ENCODE measurements at places on chromosomes 12 and 14.

- no peak for DNase-seq
These were observed 120.7 kb upstream of the PTPRB start for GRCh38 chr12:70757830-70758493.

DNA sequence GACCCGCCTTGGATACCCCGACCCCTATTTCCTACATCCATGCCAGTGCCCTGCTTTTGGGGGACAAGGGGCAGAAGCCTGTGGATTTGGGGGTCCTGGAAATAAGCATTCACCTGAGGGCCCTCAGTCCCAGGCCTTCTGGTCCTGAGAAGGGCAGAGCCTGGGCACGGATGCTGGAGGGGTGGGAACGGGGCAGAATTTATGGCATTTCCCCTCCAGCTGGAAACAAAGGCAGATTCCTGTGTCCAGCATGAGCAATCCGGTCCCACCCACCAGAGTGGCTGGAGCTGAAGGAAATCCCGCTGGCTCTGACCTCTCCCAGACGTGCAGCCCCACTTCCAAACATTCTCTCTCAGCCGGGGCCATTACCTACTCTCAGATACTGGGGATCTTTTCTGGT, 9.3 kb downstream of the ANKRD33 start:
- DNase-seq: no peak

GRCh38 chr14:86997271-86997670, 995.7 kb downstream of the GALC start:
- no peak for DNase-seq

GRCh38 chr14:75972801-75973421, 8.9 kb downstream of the TGFB3 start:
- no peak for DNase-seq

GRCh38 chr14:69268763-69269162, 8.8 kb downstream of the GALNT16 start:
- no peak for DNase-seq

DNA sequence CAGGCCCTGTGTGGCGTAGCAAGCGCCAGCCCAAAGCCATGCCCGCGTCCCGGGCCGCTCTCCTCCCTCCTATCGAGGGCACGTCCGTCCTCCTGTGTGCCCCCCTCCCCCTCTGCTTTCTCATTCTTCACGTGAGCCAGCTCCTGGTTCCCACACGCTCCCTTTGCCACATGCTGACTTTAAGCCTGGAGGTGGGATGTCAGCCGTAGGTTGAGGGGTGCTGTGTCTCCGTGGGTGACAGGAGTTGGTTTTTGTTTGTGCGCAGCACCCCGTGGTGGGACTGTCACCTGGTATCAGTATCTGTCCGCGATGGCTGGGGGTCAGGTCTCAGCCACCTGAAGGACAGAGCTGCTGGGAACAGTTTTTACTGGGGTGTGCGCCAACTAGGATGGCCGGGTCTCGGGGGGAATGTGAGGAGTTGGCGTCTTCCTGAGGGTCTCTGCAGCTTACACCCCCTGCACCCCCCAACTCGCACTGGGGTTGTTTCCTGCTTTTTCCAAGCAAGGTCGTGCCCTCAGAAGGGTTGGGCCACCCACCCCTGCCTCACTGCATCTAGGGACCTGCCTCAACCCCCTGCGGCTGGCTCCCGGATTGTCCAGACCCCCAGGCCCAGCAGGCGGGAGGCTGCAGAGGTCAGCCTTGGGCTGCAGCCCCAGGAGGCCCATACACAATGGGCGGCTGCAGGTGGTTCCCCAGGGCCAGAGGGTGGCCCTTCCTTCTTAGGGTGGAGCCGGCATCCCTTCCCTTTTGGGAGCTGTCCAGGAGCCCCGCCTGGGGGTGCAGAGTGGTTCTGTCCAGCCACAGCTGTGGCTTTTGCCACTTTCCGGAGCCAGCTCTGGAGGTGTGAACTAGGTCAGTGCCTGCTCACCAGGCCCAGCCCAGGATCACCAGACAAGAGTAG, 7.3 kb downstream of the ULK1 start:
- no peak for DNase-seq

DNA sequence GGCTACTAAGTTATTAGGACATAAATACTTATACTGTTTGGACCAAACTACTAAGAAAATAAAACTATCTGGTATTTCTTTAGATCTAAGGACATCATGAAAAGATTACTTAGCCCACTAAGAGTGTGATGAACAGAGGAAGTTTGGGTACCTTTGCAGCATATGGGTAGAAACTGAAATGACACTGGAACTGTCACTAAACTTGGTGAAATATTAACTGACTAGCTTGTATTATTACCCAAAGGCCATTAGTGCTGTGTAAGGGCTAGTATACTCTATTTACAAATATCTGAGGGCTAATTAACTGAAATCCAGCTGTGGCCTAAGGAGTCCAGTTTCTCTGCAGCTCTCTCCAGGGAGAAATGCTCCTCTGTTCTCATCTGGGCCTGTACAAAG, 45.5 kb downstream of the PAWR start:
- no peak for DNase-seq

DNA sequence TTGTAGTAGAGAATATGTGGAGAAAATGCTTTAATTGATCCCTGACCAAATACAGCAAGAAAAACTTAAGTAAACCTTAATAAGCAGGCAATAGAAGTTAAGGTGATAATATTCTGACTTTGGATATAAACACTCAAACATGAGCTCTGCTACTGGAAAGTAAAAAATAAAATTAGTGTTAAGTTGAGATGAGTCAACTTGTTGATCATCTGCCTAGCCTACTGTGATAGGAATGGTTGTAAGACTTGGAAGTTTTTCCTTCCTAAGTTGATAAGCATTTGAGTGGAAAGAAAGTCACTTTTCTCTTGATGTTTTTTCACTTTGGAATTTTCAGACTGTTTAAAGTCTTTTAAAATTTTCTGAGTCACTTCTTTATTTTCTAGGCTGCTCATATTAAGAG, 26.0 kb downstream of the ADIPOR2 start:
- DNase-seq: no peak

GRCh38 chr12:102120564-102120873, 536 bp downstream of the PARPBP start:
- no peak for DNase-seq

DNA sequence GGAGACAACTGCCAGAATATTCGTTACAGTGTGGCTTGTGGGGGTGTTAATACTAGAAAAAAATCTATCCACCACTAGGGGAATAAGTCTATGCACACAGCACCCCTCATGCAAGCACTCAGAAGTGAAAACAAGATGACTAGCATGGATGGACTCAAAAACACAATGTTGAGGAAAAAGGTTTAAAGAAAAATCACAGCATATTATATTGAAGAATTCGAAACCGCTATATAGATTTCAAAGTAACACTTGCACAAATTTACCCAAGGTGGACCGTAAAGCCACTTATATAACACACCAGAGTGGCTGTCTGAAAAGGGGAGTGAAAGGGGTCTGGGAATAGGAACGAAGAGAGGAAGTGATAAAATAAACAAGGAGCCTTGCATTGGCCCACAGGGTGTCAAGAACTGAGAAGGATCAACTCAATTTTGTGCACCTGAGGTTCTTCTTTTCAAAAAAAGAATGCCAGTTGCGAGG, 544 bp downstream of the ABCD4 start:
- DNase-seq: peak; percentile 11

- DNase-seq: no peak
These were observed 67.0 kb downstream of the DIP2B start for GRCh38 chr12:50571786-50572185.

GRCh38 chr14:28407996-28408395, 358.6 kb upstream of the FOXG1 start:
- DNase-seq: no peak
